ENCODE measurements at places on chromosomes 12 and 14. TPM values are rescaled to one million over a fixed set of nuclear protein-coding genes. Genes with fewer than 3 reads are reported as not detected.

Gene INHBC
- not detected for total RNA-seq

Gene RTN1
- not detected for total RNA-seq

Gene KRT3
- 0.13 TPM for total RNA-seq

Gene TAMALIN
- total RNA-seq = under 0.01 TPM

DNA sequence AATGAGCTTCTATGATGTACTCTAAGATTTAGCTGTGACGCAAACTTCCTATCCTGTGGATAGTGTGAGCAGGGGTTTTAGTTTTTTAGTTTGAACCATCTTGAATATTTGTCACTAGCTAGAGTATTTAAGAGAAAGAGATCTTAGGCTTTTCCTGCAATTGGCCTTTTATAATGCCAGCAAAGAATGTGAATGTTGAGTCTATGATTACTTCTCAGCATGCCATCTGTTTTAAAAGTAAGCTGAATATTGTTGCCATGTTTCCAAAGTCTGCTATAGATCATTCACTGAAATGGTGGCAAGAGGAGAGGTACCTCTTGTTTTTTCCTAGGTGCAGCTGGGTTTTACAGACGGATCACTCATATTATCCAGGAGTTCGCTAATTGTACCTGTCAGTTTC is 1783.6 kb upstream of the FLRT2 start:
- DNase-seq = no peak

GRCh38 chr12:749751-750270 is 2.6 kb upstream of the WNK1 start:
- no peak for DNase-seq

- no peak for DNase-seq
These were observed 11.5 kb upstream of the CHD4 start for GRCh38 chr12:6618483-6619225.

DNA sequence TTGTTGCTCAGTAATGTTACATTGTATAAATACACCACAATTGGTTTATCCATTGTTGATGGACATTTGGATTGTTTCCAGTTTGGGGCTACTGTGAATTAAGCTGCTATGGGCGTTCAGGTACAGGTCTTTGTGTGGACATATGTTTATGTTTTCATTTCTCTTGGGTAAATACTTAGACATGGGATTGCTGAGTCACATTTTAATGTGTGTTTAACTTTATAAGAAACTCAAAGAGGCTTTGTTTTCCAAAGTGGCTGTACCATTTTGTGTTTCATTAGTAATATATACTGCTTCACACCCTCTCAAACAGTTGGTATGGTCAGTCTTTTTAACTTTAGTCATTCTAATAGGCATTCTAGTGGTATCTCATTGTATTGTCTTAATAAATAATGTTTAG is 225.0 kb downstream of the SPTSSA start:
- DNase-seq = peak; percentile 86

DNA sequence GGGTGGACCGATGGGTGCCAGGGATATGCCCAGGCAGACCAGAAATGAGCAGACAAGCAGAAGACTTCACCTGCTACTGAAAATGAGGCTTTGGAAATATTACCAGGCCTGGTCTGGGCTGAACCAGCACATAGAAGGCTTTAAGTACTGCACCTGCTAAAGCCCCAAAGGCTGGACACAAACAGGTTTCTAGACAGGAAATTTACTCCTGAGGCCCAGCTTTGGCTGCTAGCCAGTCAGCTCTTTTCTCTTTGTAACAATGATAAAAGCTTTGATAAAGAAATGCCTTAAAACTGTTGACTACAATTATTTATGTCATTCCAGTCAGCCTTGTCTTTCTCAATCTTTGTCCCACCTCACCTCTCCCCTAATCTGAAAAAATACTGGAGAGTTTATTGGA is 228.9 kb upstream of the EGLN3 start:
- DNase-seq = no peak

GRCh38 chr14:43896044-43896443 is 611.0 kb downstream of the FSCB start:
- no peak for DNase-seq

- no peak for DNase-seq
These were observed 29.2 kb downstream of the GLRX5 start for GRCh38 chr14:95564060-95564459.

- DNase-seq = no peak
These were observed 649 bp upstream of the SALL2 start for GRCh38 chr14:21526672-21527317.

GRCh38 chr12:57620936-57621496 is 9.8 kb downstream of the ARHGEF25 start:
- DNase-seq = no peak

- DNase-seq = peak; percentile 82
These were observed 36.4 kb downstream of the SAMD4A start for GRCh38 chr14:54603362-54603761.

DNA sequence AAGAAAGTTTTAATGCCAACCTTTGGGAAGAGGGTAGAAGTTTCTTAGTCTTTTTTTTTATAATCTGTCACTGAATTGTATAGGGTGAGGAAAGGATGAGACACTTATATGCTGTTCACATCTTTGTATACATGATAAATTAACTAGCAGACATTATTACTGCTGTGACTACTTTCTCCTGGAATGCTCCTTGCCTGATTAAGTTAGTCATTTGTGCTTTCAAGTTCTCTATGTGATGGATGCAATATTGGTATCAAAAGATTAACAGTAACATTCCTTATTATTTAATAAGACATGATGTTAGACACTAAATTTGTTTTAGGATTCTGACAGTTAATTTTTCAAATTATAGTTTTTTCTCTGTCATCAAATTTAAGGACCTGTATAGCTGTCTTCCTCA is 223.4 kb upstream of the GARIN2 start:
- peak; percentile 29 for DNase-seq

DNA sequence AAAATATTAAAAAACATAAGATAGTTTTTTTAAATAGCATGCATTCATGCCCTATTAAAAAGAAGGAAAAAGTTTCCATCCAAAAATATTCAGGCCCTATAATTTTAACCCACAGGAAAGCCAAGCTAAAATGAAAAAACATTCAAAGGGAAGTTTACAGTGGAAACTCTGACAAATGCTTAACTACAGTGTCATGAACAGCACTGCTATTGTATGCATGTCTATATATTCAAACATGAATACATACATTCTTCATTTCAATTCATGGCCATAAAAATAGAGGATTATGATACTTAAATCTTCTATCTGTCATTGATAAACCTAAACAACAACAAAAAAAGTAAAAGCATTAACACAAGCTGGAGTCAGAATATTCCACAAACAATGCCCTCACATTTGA is 67.4 kb downstream of the PPP2R5E start:
- no peak for DNase-seq

- DNase-seq = peak; percentile 83
These were observed 286.7 kb downstream of the ZFP36L1 start for GRCh38 chr14:68506021-68506644.

- DNase-seq = no peak
These were observed 33.9 kb downstream of the ACTN1 start for GRCh38 chr14:68945190-68945584.

DNA sequence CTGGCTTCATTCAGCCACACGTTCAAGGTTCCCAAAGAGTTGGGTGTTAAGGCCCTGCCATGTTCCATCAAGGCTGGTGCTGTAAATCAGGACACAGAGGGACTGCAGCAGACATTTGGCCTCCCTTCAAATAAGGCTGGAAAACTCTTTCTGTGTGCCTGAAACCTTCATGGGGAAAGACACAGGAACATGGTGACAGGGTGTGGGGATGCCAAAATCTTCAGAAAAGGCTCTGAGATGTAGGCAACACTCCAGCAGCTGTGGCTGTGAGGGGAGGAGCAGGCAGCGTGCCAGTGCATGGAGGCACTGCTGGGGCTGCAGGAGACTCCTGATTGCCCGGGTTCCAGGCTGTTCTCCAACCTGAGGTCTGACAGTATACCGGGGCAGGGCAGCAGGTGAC is 15.0 kb downstream of the POMT2 start:
- DNase-seq = no peak

GRCh38 chr12:50314636-50315312 is 31.5 kb upstream of the LIMA1 start:
- peak; percentile 40 for DNase-seq

- DNase-seq = no peak
These were observed 2.3 kb upstream of the ITGA5 start for GRCh38 chr12:54421175-54421878.

DNA sequence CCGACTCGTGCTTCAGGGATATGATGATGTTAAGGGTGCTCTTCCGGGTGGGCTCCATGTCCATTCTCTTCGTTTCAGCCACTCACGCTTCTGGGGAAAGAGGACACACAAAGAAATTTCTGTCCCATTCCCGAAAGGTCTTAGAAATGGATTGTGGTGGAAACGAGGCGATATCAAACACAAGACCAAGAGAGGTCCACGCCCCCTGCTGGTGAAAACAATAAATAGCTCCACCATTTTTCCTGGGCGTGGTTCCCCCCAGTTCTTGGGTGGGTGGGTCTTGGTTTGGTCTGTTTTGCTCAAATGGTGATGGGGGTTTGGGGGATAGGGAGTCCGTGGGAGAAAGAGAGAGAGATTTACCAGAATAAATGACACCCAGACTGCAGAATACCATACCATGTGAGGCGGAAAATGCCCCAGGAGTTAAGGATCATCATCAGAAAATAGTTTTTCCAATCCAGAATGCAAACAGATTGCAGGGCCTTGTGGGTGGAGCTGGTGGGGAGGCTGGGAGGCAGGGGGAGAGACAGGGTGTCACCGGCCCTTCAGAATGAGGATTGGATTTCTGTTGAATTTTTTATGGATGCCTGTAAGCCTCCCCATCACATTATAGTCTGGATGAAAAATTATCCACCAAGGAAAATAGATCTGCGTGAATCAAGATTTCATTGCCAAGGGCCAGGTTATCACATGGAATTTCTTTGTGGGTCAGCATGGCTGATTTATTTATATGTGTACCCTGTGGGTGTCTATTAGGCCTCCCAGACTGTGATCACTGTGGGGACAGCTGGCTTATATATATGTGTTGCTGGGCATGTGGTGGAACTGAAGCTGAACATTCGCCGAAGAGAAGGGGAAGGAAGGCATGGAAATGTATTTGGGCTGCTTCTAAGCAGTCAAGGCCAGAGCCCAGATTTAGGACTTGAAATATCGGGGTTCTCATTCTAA is 55.8 kb downstream of the SRRM4 start:
- DNase-seq = no peak

GRCh38 chr14:72014486-72014885 is 82.3 kb downstream of the RGS6 start:
- no peak for DNase-seq

Measured in bronchial epithelial cell (primary cell).